ENCODE measurements at places on chromosomes 12 and 14.
A peak's percentile ranks its signal among the peaks of the same experiment; 100 is the strongest.

DNA sequence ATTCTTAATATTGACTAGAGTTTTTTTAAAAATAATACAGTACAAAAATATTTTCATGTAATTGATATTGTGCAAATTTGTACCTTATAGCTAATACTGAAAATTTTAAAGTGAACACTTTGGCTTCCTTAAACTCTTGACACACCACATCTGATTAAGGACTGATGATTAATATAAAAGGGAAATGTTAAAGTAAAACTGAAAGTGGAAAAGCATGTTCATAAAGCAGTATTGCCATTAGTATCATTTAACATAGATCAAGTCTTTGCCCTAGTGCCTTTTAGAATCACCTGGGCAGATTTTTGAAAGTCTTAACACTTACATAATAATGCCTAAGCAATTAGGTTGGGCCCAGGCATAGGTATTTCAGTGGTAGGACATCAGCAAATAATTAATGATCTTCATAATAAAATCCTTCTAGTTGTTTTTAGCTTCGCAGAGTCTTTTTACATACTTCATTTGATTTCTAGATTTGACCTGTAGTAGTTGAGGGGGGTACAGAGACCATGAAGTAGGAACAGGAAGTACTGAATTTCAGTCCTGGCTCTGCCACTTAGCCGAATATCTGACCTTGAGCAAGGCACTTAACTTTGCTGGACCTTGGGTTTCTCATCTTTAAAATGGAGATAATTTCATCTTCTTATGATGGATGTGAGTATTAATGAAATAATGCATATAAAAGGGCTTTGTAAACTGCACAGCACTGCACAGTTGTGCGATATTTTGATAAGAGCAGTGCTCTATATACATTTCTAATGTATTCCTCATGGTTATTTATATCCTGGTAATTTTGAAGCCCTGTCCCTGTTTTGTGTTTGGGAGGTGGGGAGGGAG is 43.7 kb downstream of the MARK3 start:
- no peak for DNase-seq

DNA sequence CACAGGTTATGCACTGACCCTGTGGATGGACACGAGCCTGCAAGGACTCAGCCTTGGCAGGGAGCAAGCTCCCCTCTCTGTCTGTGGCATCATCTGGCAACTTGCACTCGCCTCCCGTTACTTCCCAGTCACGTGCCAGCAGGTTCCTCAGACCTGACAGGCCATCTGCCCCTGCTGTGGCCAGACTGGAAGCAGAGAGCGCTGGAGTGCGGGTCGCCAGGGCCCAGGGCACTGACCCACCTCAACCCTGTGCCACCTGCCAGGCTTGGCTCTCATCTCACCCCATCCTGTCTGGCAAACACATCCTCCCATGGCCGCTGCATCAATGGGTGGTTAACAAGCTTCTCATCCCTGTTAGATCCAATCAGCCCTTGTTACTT is 28.4 kb downstream of the SLC6A12 start:
- DNase-seq = no peak

DNA sequence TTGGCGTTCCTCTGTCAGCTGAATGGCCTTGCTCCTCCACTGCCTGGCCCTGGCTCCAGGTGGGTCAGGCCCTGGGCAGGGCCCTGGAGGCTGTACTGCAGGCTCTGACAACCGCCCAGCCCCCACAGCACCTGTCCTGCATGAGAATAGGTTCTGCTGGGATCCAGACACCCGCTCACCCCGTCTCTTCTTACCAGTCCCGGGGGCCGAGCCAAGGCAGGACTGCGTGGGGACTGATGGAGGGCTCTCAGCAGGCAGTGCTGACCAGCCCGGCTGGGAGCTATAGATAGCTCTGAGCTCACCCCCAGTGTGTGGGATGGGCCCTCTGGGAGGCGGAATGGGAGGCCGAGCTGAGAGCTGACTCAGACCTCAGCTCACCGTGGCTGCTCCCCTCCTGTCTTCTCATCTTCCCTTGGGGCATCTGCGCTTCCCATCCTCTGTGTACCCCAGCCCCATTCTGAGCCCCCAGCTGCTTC is 39.6 kb downstream of the TEAD4 start:
- no peak for DNase-seq

- DNase-seq = no peak
Observed at GRCh38 chr14:92323011-92323915, at the start of gene SLC24A4. Gene SLC24A4, plus strand, starts transcription at chr14:92323165. Its CDS starts 666 bp downstream, at chr14:92323831.

DNA sequence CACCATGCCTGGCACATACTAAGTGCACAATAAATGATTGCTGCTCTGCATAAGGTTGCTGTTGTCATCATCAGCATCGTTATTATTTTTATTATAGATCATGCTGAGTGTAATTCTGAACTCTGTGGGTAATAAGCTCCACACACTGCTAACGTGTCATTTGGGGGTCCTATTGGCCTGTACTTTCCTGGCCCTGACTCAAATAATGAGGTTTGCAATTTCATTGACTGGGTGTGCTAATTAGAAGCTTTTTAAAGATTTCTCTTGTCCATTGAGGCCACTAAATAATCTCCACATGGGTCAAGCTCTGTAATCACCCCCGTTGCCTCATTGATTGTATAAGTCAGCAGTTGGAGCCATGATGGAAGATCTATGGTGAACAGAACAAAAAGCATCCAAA is 320.8 kb upstream of the TMPO start:
- DNase-seq = no peak

DNA sequence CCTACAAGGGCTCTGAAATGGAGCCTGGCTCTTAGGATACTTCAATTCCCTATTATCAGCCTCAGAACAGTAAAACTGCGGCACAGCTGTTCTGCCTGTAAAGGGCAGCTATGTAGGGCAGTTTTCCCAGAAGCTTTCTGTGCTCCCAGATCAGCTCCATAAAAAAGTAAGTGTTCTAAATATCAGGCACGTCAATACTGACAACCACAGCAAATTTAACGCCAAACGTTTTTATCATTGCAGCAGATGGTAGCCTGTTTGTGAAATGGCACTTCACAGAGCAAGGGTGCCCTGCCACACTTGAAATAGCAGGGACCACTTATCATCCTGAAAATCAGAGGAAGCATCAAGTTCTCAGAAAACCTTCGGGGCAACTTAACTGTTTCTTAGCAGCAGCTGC is 54.8 kb upstream of the PTHLH start:
- no peak for DNase-seq

GRCh38 chr12:2064071-2064507 is 11.3 kb downstream of the CACNA1C start:
- DNase-seq = no peak

GRCh38 chr14:55306938-55307589 is 35.8 kb downstream of the FBXO34 start:
- peak; percentile 48 for DNase-seq

GRCh38 chr12:94098466-94098865 is 49.9 kb upstream of the PLXNC1 start:
- no peak for DNase-seq

DNA sequence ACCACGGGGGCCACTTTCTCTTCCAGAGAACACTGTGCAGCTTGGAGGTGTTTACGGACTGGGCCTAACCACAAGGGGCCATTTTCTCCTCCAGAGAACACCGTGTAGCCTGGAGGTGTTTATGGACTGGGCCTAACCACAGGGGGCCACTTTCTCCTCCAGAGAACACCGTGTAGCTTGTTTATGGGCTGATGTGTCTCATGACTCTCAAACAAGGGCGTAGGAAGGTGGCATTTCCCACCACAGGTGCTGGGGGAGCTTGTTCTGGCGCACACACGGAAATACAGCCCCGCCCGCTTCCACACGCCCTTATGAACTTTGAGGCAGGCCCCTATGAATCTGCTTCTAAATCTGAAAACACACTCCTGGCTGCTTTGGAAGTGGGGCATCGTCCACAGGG is 174.6 kb upstream of the SFSWAP start:
- DNase-seq = no peak

DNA sequence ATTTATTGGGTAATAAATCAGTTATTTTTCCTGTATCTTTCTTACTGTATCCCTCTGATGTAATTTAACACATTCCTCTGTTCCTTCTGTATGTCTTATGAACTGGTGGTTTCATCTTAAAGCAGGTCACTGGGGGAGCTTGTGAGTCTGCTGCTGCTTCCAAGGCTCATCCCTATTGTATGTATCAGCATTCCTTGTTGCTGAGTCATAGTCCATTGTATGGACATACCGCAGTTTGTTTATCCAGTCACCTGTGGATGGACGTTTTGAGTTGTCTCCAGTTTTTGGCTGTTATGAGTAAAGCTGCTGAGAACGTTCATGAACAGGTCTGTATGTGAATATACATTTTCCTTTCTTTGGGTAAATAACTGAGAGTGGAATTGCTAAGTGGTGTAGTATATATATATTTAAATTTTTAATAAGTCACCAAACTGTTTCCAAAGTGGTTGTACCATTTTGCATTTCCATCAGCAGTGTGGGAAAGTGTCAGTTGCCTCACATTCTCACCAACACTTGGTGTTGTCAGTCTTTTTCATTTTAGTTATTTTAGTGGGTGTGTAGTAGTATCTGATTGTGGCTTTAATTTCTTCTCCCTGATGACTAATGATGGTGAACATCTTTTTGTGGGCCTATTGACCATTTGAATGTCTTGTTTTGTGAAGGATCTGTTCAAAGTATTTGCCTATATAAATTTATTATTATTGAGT is 82.7 kb downstream of the BEGAIN start:
- no peak for DNase-seq
